ENCODE measurements at places on chromosomes 6 and 20. TPM values are rescaled to one million over a fixed set of nuclear protein-coding genes. Genes with fewer than 3 reads are reported as not detected.

RBPJL gene
- total RNA-seq, result not detected

UBD gene
- total RNA-seq, result not detected

GRCh38 chr6:170224694-170225660 is 65.9 kb downstream of the DLL1 start:
- no peak for DNase-seq

GRCh38 chr20:47335251-47336128 is 21.0 kb downstream of the ZMYND8 start:
- DNase-seq, result no peak

DNA sequence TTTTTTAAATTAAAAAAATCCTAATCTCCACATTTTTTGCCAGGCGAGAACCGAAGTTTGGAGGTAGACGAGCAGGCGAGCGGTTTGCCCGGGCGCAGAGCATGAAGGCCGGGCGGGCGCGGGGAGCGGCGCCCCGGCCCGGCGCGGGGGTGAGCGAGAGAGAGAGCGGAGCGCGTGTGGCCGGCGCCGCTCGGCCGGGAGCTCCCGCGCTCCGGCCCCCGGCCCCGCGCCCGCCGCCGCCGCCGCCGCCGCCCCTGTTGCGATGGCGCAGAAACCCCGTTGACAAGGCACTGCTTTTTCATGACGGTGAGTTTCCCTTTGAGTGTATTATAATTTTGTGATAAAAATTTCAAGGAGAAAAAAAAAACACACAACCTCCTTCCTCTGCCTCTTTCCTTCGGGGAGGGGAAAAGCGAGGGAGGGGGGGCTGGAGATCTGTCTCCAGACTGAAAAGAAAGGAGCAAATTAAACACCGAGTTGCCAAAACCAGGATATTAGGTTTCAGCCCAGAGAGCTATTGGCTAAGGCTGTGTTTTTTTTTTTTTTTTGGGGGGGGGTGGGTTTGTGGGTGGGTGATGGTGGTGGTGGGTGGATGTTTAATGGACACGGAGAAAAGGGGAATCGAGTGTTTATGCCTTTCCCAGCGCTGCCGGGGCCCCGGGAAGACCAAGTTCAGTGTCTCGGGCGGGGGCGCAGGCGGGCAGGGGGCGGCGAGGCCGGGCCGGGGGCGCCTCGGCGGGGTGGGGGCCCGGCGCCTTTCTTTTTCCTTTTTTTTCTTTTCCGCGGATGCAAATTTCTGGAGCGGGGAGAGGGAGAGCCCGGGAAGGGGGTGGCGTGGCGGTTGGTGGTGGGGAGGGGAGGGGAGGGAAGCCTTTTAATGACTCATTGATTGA is at the start of gene BICRAL:
BICRAL (plus strand) TSS at position 257 of the 893 bp plus-strand sequence. CDS start 39,971 bp downstream, outside the sequence.
- peak; percentile 60 for DNase-seq

SNAP91 gene
- total RNA-seq, result 10.3 TPM

- DNase-seq, result no peak
These were observed 70.3 kb downstream of the PKHD1 start for GRCh38 chr6:52016915-52017748.

- no peak for DNase-seq
These were observed 96.3 kb downstream of the FOXF2 start for GRCh38 chr6:1485678-1486077.

All from adrenal gland (tissue), 19 donors.